Stimulated activated CD8-positive, alpha-beta memory T cell treated with anti-CD3 and anti-CD28 coated beads, Interleukin-4, amount 100 ng/mL, for 1 hour (primary cell): ENCODE measurements at places on chromosomes 16 and 17.

DNA sequence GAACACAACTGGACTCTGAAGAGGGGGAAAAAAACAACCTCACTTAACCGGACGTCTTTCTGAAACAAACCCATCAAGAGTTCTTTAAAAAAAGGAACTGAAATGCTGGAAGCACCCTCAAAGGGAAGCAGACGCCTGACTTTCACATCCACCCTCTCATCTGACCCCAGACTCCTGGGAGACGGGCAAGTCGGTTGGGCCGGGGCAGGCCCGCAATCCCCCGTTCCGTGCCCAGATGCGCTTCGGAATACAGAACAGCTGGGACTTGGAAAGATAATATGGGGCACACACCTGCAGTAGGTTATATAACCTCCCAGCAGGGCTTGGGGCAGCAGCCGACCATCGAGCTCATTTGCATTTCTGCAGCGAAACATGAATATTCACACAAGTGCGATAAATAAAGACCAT, 3.7 kb downstream of the ARHGAP27 start:
- no peak for DNase-seq

- DNase-seq, result no peak
These were observed 12.1 kb downstream of the TBX4 start for GRCh38 chr17:61464130-61464842.

GRCh38 chr16:9139965-9140364, 48.5 kb downstream of the HAPSTR1 start:
- DNase-seq, result no peak

DNA sequence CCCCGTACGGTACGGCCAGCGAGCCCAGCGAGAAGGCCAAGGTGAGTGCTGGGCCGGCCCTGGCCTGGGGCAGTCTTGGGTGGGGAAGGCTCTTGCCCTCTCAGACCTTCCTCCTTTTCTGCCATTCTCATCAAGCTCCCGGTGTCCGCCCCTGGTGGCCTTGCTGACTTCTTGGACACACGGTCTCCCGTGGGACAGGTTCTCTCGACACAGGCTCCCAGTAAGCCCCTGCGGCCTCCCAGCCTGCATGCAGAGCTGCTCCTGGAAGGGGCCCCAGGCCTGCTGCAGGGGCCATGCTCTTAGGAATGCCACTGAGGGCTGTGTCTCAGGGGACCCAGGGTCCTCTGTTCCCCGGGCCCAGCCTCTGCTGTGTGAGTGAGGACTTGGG, 17.6 kb downstream of the PRSS27 start:
- DNase-seq, result no peak

GRCh38 chr16:71840052-71840451, 5.7 kb upstream of the ATXN1L start:
- DNase-seq, result no peak
